ENCODE measurements at places on chromosomes 13 and 19.

- DNase-seq, result no peak
Measured at GRCh38 chr13:112071102-112071722, 4.3 kb downstream of the SOX1 start.

DNA sequence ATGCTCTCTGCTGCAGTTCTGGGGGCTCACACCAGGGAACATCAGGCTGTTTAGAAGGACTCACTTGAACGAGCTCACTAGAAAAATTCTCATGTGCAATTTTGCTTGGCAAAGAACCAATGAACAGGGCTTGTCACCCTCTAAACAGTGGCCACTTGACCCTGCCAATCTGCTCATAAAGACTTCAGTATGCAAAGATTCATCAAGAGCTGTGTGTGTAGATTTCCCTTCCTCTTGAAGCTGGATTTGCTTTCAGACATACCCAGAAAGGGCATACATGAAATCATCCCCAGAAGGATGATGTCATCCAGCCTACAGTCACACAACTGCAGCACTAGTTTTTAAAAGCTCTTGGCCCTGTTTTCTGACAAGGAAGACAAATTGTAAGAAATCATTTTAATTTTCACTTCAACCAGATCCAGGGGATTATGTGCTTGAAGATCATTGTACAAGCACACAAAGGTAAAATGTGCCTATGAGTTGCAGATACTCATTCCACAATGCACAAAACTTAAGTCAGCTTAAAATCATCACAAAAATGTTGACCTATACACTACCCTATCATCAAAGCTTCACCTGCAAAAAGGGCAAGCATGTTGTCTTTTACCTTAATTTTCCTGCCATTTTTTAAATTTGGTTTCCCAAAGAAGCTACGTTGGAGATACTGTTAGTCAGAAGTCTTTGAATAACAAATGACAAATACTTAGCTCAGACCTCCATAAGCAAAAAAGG lies 5.2 kb upstream of the STK24 start:
- DNase-seq, result no peak

- DNase-seq, result no peak
Measured at GRCh38 chr13:30148171-30148754, 159.1 kb downstream of the KATNAL1 start.

DNA sequence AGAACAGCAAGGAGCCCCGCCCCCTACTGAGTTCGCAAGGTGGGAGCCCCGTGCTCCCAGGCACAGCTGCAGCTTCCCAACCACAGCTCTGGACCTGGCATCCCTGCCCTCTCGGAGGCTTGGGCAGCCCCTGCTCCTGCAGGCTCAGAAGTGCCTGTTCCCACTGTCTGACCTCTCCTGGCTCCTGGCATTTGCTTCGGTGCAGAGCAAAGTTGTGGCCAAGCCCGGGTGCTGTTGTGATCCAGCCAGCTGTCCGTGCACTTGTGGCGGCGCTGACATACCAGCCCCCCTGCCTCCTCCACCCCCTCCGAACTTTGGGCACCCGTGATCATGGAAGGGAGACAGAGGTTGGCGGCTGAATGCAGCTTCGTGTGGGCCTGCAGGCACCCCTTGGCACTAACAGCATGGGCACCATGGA lies 1386.8 kb downstream of the PCDH9 start:
- DNase-seq, result no peak

DNA sequence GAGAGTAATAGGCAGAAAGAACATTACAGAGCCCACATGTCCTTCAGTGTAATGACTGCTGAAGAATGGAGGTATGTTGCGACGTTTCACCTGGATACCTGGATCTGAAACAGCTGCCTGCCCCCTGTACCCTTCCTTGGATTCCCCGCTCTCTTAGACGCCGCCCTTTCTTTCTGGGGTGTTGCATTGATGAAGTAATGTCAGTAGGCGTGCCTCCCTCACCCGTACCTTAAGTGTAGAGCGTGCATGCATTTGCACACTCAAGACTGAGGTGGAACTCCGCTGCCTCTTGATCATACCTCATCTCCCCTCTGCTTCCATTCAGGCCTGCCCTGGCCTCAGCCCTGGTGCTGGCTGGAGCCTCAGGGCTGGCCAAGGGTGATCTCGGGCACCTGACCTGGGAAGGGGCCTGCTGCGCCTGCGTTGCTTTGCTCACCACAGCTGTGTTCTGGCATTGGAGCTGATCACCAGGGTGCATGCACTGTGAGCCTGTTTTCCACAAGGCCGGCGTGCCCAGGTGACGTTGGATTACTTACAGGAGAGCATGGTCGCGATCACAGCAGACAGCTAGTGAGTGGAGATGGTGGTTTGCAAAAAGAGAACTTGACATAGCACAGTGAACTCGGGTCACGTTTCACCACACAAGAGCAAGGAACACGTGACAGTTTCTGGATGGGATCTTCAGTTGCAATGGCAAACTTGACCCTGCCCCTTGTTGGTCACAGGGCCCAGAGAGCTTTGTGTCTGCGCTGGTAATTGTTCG lies 99.0 kb downstream of the ARHGEF7 start:
- no peak for DNase-seq

GRCh38 chr19:53907690-53908089 lies 1.4 kb upstream of the CACNG7 start:
- no peak for DNase-seq

GRCh38 chr13:100130092-100130491 lies 41.2 kb downstream of the PCCA start:
- no peak for DNase-seq

DNA sequence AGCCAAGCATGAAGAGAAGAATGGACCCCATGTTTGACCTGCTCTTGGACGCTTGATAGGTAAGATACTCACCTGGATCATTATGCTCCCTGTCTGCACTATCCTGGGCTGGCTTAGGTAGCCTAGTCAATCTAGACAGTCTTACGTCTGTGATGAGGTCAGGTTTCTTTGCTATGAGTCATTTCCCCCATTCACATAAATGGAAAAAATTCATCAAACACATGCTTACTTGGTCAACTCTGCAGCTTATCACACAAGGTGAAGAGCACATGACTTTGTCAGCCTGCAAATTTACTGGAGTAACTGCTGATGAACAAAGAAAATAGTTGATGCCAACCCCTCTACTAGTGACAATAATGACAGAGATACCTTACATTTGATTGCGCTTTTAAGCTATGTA lies 170.0 kb downstream of the NUFIP1 start:
- DNase-seq, result no peak

DNA sequence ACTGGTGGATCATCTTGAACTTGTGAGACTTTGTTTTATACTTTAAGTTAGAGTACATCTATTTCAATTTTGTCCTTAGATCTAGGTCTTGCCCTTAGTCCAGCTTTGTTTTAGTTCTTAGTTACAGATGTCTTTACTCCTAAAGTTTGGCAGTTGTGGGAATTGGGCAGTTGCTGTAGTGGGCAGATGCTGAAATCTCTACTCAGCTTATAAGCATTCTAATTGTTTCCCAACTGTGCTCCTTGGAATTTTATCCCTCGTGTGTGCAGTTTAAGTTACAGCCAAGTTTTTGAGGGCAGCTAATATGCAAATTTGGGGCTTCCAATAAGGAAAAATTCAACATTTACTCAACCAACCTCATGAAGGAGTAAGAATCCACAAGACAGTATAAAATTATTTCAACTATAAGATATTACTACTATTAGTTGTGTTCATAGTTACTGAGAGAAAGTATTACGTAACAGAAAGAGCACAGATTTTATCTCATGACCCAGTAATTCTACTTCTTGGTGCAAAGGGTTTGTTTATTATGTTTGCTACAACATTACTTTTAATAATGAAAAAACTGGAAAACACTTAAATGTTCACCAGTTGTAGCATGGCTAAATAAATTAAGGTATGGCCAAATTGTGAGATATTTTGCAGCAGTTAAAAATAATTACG lies 32.9 kb downstream of the CCDC122 start:
- no peak for DNase-seq

DNA sequence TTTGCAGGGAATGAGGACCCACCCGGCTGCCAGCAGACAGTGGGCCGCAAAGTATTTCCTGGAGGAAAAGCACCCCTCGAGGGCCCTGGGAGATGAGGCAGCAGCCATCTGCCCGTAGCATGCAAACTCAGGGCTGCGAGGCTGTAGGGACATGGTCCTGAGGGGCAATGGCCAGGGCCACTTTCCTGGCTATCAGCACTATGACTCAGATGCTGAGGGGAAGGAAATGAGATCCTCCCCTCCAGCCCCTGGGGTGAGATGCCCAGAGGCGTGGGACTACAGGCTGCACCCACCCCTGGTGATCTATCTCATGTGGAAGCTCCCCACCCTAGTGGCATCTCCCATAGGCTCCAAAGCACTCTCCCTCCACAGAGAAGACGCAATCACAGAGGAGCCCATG lies 80.1 kb downstream of the SLC7A1 start:
- DNase-seq, result no peak

GRCh38 chr19:10510301-10510802 lies 6.9 kb downstream of the S1PR5 start:
- peak; percentile 52 for DNase-seq

GRCh38 chr13:80359778-80360452 lies 19.0 kb upstream of the SPRY2 start:
- no peak for DNase-seq

GRCh38 chr13:30697177-30697953 lies 38.0 kb upstream of the ALOX5AP start:
- no peak for DNase-seq

DNA sequence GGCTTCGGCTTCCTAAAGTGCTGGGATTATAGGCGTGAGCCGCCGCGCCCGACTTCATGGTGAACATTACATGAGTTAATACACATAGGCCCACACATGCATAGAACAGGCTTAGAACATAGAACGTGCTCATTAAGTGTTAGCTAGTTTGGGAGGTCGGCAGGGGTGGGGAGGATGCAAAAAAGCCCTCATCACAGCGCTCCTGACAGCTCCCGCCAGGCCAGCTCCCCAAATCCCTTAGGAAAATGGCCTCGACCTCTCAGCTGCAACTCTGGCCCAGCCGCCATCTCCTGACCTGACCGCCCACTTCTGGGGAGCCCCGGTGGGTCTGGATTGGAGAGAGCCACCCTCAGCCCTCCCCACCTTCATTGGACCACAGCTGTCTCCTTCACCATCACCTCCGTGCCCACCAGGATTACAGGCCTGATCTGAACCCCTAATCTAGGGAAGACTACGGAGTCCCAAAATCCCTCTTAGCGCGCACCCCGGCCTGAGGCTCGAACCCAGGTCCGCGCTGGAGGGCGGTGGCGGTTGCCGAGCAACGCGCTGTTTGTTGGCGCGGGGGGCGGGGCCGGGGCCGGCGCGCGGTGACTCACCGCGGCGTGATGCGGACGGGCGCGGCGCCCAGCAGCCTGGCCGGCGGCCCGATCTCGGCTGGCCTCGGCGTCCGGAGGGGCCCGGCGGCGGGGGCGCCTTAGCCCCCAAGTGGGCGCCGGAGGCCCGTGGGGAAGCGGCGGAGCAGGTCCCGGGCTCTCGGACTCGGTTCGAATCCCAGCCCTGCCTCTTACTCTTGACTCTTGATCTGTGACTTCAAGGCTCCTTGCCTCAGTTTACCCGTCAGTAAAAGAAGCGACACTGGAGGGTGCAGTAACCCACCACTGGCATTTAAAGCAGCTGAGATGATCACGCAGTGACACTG lies 26.7 kb upstream of the NANOS3 start:
- no peak for DNase-seq

DNA sequence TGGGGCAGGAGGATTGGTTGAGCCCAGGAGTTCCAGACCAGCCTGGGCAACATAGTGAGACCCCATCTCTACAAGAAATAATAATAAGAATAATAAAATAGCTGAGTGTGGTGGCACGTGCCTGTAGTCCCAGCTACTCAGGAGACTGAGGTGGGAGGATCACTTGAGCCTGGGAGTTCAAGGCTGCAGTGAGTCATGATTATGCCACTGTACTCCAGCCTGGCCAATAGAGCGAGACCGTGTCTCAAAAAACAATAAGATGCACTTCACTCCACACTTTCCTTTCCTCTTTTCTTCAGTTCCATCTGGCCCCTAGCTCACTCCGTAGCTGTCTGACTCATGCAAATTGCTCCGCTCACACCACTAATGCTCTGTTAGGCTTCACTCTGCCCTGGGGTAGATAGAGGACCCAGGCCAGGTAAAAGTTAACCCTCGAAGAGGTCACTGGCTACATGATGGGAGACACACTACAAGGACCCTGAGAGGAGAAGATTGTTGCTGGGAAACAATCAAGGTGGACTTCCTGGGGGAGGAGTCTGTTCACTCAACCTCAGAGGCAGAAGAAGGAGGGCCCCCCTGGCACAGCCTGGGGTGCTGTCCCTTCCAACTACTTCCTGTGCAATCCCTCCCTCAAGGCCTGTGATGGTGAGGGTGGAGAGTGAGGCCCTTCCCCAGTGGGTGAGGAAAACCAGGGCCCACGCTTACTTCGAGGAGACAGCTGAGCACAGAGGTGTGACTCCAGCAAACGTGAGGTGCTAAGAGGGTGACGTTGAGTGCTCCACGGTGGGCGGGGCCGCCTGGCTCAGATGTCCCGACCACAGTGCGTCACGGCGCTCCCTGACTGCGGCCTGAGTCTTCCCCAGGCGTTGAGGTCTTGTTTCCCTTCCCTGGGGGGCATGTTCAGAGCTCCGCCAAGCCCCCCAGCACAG lies 8.8 kb upstream of the TNFSF9 start:
- DNase-seq, result peak; percentile 33

GRCh38 chr13:112483299-112483698 lies 104.7 kb downstream of the TUBGCP3 start:
- no peak for DNase-seq

- DNase-seq, result no peak
Measured at GRCh38 chr19:9721861-9722260, 46.7 kb downstream of the ZNF846 start.

GRCh38 chr19:13781547-13781946 lies 7.3 kb downstream of the C19orf53 start:
- no peak for DNase-seq

GRCh38 chr19:55188625-55189024 lies 8.5 kb upstream of the SYT5 start:
- no peak for DNase-seq

All from activated T-cell treated with anti-CD3 and anti-CD28 coated beads for 1 hour (primary cell).